ENCODE measurements at places on chromosomes 7 and 10.

DNA sequence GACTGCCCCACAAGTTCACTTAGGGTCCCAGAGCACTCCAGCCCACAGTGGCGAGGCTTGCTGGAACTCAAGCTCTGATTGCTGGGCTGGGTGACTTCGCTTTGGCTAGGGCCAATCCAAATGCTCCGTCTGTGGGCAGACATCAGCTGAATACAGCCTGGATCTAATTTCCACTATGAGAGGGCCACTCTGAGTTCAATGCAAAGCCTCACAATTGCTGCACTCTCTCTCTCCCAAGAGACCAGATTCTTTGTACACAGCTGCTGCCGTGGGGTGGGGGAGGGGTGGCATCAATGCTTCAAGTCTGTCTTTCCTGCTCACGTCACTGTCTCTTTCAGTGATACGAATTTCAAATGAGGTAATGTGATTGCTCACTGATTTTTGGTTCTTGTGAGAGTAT lies 47.3 kb upstream of the BPGM start:
- no peak for DNase-seq

DNA sequence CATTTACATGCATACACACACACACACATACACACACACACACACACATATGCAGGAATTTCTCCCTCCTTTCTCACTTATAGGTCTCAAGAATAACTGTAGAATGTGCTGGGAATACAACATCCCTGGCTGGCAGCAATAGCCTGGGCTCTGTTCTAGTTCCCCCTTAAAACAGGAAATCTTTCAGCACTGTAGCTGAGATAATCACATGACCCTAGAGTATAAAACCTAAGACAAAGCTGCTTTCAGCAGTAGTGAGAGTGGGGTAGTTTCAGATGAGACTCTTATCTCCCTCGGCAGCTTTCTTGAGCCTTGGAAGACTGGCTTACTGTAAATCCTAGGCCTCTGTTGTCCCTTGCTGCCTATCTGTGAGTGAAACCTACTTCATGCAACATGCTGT lies 137.4 kb upstream of the AKR1E2 start:
- DNase-seq, result no peak

DNA sequence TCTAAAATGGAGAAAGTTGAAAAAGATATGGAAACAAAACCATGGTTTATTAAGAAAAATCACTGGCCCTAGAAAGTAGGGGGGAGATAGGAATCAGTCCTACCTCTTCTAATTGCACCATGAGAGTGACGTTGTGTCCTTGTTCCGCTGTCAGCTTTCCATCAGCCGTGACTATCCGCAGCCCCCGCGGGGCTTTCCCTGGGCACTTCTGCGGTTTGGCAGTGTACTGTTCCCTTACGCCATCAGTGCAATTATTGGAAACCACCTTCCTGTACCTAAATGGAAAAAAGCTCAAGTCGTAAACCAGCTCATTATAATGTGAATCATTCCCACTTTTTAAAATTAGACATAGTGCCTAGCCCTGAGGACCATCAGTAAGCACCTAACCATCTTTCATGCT lies 512.2 kb downstream of the SORCS1 start:
- peak; percentile 16 for DNase-seq

DNA sequence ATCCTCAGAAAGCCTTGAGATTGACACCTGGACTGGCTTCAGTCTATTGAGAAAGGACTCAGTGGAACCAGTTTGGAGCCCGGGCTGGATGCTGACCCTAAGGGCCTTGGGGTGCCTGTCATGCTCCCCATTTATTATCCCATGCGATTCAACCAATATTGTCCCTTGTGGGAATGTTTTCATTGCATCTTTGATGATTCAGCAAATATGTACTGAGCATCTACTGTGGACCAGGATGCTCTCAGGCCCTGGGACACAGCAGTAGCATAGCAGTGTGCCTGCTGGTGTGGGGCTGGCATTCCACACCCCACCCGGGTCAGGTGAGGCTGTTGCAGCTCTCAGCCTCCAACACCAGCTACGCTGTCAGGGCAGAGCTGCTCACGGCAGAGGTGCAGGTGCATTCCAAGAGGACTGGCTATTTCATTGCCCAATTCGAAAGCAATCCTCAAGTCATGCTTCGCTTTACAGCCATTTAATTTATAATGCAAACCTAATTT lies 586.0 kb downstream of the TCERG1L start:
- no peak for DNase-seq

GRCh38 chr7:89029864-89030263 lies 234.3 kb upstream of the TEX47 start:
- no peak for DNase-seq

- DNase-seq, result peak; percentile 30
These were observed 109.6 kb upstream of the MTPN start for GRCh38 chr7:136086712-136087111.

GRCh38 chr10:14173706-14174594 lies 156.8 kb downstream of the FRMD4A start:
- peak; percentile 54 for DNase-seq

DNA sequence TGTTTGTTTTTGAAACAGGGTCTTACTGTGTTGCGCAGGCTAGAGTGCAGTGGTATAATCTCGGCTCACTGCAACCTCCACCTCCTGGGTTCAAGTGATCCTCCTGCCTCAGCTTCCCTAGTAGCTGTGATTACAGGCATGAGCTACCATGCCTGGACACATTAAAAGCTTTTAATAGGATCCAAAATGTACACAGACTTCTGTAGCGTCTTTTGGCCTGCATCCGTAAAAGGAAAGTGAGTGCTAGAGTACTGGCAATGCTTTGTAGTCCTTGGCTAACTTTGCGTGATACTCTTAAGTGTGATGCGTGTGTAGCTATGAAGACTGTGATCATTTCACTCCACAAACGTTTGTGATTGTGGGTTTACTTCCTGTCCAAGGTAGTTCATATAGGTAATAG lies 13.3 kb downstream of the ZRANB1 start:
- DNase-seq, result no peak

- DNase-seq, result no peak
These were observed 447.3 kb downstream of the KCNMA1 start for GRCh38 chr10:77190291-77190690.

DNA sequence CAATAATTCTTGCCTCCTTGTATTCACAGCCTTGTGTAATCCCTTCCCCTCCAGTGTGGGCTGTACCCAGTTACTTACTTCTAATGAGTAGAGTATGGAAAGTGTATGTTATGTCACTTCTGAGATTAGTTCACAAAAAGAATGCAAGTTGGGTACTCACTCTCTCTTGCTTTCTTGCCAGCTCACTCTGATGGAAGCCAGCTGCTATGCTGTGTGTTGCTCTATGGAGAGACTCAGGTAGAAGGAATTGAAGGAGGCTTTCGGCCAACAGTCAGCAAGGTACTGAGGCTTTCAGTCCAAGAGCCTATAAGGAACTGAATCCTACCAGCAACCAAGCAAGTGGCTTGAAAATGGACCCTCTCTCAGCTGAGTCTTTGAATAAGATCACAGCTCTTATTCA lies 9.7 kb upstream of the BICC1 start:
- DNase-seq, result no peak

GRCh38 chr7:22477876-22478450 lies 22.0 kb downstream of the STEAP1B start:
- DNase-seq, result no peak

DNA sequence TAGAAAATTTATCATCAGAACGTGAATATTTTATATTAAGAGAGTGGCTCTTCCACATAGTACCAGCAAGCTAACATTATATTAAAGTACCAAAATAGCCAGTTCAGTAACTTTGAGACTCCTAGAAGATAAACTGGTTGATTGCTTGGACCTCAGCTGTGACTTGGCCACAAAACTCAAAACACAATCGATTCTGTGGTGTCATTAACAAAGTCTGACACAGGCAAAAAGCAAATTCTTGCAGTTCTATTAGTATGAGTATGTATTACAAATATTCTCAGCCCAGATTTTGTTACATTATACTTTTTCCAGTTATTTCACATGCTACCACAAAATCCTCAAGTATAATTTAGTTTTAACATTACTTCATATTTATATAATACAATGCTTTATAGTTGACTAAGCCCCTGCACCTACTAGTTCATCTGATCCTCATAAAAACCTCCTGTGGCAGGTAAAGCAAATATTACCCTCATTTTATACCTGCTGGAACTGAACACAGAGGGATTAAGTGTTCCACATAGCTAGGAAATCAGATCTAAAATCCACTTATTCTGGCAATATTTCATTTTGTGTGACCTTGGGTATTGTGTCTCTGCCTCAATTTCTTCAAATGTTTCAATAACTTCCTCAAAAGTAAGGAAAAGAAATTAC lies 279.9 kb upstream of the MKLN1 start:
- no peak for DNase-seq

GRCh38 chr7:103964269-103964668 lies 25.2 kb downstream of the RELN start:
- DNase-seq, result no peak

DNA sequence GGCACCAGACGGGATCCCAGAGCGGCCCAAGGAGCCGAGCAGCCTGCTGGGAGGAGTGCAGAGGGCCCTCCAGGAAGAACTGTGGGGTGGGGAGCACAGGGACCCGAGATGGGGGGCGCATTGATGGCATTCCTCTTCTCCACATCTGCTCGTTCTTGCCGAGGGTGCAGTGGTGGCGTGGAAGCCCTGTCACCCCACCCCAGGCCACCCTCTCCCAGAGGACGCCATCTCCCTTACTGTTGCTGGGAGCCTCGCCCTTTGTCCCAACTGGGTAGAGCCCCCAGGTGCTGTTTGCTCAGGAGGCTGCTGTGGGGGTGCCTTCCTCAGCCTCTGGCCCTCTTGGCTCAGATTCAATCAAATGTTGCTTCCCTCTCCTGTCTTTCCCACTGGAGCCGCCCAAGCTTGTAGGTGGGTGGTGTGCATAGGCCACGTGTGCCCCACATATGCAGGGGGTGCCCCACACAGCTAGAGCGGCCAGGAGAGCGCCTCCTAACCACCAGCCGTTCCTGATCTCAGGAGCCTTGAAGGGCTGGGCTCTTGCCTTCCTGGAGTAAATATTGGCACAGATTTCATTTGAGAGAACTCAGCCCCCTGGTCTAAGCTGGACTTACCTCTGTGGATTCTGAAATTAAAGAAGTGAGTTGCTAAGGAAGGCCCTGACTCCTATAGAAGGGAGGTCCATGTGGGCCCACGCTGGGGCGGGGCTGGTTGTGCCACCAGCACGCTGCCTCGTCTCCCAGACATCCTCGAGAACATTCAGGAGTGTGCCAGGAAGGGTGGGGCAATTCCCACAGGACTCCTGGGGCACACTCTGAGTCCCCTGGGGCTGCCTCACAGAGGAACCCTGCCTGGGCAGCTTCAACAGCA lies 39.2 kb downstream of the ZNF467 start:
- no peak for DNase-seq

- no peak for DNase-seq
These were observed 59.5 kb downstream of the FAM204A start for GRCh38 chr10:118282670-118283069.

- peak; percentile 38 for DNase-seq
These were observed 1355.5 kb upstream of the LRRTM3 start for GRCh38 chr10:65570143-65571010.

GRCh38 chr7:17436126-17436525 lies 137.7 kb downstream of the AHR start:
- DNase-seq, result no peak

DNA sequence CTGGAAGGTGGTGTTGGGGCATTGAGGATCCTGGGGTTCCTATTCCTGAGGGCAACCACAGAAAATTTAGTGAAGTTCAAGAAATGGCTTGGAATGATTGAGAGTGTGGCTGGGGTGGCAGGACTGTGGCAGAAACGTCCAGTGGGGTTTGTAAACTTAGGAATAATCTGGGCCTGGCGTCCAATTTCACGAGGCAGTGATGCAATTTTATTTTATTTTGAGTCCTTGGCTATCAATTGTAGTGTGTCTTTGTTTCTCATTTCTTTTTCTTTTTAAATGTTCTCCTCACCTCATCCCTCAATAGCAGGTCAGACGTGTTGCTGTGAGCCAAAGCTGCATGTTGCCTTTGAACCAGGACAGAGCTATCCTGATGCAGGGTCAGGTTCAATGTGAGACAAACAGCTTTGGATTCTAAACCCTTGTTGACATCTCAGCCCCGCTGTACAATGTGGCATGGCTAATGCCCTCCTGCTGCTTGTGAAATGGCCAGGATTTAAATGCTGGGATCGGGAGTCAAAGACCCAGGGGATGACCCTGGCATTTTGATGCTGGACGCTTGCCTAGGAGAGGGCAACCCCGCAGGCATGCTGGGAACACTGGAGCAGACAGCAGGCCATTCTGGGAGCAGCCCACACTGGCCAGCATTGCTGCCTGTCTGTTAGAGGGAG lies 64.8 kb downstream of the RBM20 start:
- no peak for DNase-seq

- DNase-seq, result no peak
These were observed 34.7 kb downstream of the MET start for GRCh38 chr7:116706668-116707126.

GRCh38 chr7:1071731-1072254 lies 16.1 kb upstream of the GPER1 start:
- no peak for DNase-seq

DNA sequence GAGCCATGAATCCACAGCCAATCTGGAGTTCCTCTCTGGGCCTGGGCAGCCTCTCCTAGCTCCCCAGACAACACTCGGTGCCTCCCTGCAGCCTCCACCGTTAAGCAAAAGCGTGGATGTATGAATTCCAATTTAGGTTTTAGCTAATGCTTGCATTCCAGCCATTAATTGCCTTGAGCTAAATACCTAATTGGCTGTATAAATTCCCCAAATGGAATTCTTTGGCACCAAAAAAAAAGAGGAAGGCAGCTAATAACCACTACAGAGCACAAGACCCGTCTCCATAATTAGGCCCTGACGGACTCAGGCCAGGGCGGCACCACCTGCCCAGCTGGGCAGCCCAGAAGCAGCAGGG lies 140.5 kb downstream of the PTPRN2 start:
- DNase-seq, result no peak

- no peak for DNase-seq
These were observed 64.8 kb upstream of the PRKAR2B start for GRCh38 chr7:106979551-106980357.

- DNase-seq, result no peak
These were observed 230.5 kb upstream of the PPP2R2D start for GRCh38 chr10:131670341-131670740.

- no peak for DNase-seq
These were observed 45.7 kb downstream of the IMMP2L start for GRCh38 chr7:111516612-111517011.

- DNase-seq, result no peak
These were observed 7.9 kb upstream of the ZFYVE27 start for GRCh38 chr10:97729014-97729413.

GRCh38 chr7:159209429-159209828 lies 64.8 kb upstream of the VIPR2 start:
- DNase-seq, result no peak
